Activated CD4-positive, alpha-beta T cell treated with anti-CD3 and anti-CD28 coated beads, Interleukin-2, Interleukin-4, amounts not matched to agents 100 ng/mL and 50 ng/mL, durations not matched to agents 16 hours and 8 hours (primary cell): ENCODE measurements at places on chromosomes 12 and 14.

GRCh38 chr14:104111301-104112112, 26.0 kb downstream of the ASPG start:
- DNase-seq = no peak

GRCh38 chr14:42185718-42186117, 579.0 kb downstream of the LRFN5 start:
- no peak for DNase-seq

GRCh38 chr12:108822497-108823205, 34.7 kb downstream of the SSH1 start:
- no peak for DNase-seq

GRCh38 chr12:10067942-10068341, 30.8 kb downstream of the CLEC1A start:
- DNase-seq = no peak

DNA sequence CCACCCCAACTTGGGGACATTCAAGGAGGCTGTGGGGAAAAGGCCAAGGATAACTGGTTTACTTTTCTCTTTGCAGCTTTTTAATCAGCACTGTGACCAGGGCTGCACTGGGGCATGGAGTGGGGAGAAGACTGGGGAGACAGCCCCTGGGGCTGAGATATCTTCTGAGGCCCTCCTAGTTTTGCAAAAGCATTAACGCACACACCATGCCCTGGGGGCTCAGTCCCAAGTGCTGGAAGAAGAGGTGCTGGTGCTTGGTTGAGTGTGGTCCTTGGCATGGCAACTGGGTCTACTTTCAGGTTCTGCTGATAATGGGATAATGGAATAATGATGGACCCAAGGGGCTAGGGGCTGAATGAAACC, 9.4 kb upstream of the SMARCD1 start:
- no peak for DNase-seq

DNA sequence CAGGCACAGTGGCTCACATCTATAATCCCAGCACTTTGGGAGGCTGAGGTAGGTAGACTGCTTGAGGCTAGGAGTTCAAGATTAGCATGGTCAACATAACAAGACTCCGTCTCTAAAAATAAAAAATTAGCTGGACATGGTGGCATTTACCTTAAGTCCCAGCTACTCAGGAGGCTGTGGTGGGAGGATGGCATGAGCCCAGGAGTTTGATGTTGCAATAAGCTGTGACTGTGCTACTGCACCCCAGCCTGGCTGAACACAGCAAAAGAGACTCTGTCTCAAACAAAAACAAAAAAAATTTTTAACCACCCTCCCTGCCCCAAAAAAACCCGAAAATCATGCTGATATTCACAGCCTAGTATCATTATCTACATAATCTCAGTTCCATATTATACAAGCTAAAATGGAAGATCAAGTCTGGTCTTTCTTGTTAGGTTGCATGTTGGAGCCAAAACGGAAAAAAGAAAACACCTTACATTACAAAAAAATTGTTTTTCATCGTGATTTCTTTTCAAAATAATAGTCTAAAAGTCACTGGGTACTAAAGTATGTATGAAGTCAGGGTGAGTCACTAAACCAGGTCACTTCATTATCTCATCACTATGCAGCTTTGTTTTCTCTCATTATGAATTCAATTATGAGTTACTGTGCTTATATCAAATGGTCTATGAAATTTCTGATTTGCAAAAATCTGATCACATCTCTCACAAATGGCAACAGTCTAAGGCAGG, 13.8 kb downstream of the GXYLT1 start:
- DNase-seq = no peak

- no peak for DNase-seq
These were observed 29.4 kb downstream of the GNG2 start for GRCh38 chr14:51889851-51890250.
